T-helper 1 cell (primary cell): ENCODE measurements at places on chromosomes 2 and 18.

- DNase-seq, result no peak
Observed at GRCh38 chr18:24208270-24209035, 69.6 kb downstream of the CABYR start.

- peak; percentile 35 for DNase-seq
Observed at GRCh38 chr2:118881490-118882129, 34.2 kb upstream of the EN1 start.

DNA sequence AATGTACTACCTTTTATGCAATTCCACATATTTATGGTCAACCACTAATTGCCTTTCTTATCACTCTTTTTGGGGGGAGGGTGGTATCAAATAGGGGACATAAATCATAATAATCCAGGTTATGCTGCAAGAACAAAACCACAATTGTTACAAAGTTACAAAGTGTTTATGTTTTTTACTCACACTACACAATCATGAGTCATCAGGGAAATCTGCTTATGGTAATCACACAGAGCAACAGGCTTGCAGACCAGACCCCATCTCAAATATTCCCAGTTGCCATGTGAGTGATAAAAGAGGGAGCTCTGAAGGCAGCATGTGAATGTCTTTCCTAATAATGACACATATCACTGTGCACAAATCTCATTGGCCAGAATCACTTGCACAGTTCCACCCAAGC lies 304.7 kb upstream of the TMEFF2 start:
- no peak for DNase-seq

DNA sequence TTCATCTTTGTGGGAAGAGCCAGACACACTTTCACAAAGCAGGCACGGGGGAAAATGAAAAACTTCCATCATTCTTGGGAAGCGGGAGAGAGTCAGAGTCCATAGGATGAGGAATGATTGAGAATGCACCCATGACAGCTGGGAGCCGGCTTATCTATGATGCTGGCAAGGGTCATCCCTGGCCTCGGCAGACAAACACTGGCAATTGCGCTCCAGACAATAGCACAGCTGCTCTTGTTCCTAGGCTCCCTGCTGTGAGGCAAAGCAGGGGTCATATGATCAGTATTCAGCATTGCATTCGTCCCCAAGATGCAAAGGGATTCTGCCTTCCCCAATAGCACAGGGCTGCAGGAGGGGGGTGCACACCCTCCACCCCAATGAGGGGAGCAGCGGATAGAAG lies 33.0 kb downstream of the CYRIA start:
- no peak for DNase-seq
